Activated T-helper 1 cell treated with anti-CD3 and anti-CD28 coated beads, Interleukin-2, amount 50 U/mL, for 16 hours (primary cell): ENCODE measurements at places on chromosomes 5 and 9.

- DNase-seq = no peak
These were observed 53.7 kb downstream of the CERT1 start for GRCh38 chr5:75457691-75458090.

DNA sequence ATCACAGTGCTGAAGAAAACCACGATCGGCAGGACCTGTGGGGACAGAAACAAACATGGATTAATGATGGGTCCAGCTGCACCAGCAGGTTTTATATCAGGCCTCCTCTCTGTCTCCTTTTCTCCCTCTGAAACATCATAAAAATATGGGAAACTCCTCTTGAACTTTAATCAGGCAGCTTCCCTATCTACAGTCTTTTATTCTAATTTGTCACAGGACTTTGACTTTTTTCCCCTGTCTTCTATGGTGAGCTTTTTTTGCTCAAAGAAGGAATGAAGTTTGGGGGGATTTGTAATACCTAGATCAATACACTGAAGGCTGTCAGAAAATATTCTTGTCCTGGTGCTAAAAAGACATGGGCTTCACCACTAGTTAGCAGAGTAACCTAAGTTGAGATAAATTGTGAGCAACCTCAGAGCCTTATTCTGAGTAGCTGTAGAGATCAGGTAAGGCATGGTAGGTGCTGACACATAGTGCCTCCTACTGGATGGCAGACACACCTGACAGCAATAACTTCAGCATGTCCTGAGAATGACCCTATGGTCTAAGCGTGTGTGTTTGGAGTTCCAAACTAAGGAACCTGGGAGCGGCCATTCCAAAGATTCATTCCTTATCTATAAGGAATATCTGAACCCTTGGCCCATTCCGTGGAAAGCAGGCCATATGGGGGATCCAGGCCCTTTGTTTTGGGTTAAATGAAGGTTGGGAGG lies 46.2 kb downstream of the SLC28A3 start:
- DNase-seq = no peak

DNA sequence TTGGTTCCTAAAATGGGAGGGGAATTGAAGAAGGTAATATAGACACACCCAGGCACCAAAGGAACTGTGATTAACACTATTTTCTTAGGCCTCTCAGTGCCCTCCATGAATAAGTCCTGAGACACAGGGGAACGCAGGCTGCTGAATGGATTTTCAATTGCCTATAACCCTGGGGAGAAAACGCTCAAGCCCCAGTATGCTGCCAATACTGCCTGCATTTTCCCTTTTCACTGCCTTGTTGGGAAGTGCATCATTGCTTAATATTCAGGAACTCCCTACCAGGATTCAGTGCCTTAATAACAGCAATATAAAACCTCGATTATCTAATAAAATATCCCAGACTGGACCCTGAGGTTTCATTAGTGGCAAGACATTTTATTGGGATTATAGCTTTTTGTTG lies 25.4 kb downstream of the APBA1 start:
- DNase-seq = no peak

DNA sequence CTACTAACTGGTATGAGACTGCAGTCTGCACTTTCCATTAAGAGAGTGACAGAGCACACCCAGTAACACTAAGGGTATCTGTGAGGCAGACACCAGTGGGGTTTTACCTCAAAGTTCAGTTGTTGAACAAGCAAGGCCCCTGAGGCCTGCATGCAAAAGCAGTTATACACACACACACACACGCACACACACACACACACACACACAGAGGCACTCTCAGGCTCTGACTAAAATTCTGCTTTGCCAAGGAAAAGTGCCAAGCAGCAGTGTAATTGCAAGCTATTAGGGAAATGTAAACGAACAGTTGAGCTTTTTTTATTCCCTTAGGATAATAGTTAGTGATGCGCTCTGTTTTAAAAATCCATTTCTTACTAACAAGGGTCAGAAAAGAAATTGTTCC lies 377.1 kb downstream of the SPOCK1 start:
- no peak for DNase-seq

GRCh38 chr9:2697492-2697891 lies 19.8 kb upstream of the KCNV2 start:
- no peak for DNase-seq

DNA sequence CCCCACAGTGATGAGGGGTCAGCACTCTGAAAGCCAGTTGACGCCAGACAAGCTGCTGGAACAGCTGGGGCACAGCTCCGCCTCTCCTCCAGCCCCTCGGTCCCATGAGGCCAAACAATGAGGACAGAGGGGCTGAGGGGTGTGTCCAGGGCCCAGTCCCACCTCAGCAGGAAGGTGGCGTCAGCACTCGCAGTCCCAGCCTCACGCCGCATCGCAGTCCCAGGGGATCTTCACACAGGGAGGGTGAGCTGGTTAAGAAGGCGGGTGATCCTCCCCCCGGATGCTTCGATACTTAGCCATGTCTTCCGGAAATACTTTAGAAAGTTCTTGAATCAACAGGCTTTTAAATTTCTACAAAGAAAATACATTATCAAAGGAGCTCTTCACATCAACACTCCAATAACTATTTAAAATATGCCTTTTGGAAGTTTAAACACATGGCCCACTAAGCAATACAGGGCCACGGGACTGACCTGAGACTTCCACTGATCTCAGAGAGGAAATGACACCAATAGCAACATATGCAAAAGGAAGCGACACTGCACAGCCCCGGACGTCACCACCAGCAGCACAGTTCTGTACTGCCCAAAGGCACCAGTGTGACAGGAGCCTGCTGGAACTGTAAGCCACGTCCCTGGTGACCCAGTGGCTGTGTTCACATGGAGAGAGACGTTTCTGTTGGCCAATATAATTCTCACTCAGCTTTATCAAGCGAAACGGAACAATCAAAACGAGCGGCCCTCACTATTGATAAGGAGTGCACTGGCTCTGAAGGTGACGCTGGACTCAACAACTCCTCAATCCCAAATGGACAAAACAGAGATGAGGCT lies 5.9 kb downstream of the MED10 start:
- no peak for DNase-seq

GRCh38 chr9:89165341-89165740 lies 13.3 kb downstream of the SHC3 start:
- DNase-seq = no peak
